Frontal cortex (tissue), 4 donors: ENCODE measurements at places on chromosomes 11 and 22.

- DNase-seq = peak; percentile 56
Observed at GRCh38 chr22:39690881-39691605, 120.5 kb downstream of the CACNA1I start.

GRCh38 chr22:38017272-38017920 lies 33.0 kb upstream of the SOX10 start:
- DNase-seq = peak; percentile 69

DNA sequence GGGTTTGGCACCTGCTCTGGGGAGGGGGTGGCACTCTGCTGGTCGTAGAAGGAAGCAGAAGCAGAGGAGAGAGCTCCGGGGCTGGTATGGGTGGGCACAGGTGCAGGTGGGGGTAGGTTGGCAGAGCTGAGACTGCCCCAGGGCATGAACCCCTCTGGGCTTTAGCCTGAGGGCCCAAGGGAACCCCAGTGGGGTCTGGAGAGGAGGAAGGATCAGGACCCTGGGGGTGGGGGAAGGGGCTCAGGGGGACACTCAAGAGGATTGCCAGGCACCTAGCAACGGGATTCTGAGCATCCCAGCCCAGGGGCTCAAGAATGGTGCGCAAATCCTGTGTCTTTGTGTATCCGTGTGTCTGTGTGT lies 6.3 kb downstream of the ALDH3B2 start:
- no peak for DNase-seq

GRCh38 chr11:72114570-72114969 lies 2.1 kb upstream of the ANAPC15 start:
- no peak for DNase-seq

DNA sequence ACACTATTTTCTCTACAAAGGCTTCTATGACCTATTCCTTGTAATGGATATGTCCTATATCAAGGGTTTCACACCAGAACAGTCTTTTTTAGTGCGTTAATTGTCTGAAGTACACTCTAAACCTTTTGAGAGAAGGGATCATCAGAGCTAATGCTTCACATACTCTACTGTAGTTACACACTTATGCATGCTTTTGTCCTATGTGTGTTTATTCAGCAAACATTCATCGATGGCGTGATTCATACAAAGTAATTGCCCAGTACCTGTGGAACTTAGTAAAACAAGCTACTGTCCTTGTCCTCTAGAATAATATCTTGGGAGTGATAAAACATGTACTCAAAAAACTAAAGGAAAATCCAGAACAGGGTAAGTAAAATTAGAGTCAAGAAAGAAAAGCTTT lies 139.2 kb downstream of the GUCY1A2 start:
- no peak for DNase-seq

DNA sequence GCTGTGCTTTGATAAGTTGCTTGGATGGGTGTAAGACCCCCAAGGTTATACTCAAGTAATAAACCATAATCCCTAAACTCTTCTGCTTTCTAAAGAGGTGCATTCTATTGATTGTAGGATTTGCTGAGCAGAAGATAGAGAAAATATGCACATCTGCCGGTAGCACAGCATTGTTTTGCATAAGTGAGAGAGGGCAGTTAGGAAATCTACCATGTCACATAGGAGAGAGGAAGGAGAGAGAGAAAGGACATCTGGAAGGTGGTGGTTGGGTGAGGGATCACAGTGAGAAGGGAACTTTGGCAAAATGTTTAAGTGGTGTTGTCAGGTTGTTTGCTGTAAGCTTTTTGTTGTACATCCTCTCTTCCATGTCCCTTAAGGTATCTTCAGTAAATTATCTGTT lies 73.6 kb upstream of the BDNF start:
- DNase-seq = no peak

DNA sequence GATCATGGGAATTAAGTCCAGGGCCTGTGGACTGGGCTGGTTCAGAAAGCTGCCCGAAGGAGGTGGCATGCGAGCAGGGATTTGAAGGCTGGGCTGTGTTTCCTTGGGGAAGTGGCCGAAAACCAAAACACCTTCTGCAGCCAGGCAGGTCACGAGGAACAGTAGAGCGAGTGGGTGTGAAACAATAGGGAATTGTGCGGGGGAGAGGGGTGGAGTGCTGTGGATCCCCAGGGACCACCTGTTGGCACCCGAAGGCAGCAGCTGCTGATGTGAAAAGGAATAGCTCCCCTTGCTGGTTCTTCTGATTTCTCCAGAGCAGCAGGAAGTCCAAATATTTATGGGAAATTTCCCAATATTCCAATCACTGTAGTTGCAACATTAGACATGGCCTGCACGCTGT lies 24.6 kb downstream of the TP53I11 start:
- no peak for DNase-seq

DNA sequence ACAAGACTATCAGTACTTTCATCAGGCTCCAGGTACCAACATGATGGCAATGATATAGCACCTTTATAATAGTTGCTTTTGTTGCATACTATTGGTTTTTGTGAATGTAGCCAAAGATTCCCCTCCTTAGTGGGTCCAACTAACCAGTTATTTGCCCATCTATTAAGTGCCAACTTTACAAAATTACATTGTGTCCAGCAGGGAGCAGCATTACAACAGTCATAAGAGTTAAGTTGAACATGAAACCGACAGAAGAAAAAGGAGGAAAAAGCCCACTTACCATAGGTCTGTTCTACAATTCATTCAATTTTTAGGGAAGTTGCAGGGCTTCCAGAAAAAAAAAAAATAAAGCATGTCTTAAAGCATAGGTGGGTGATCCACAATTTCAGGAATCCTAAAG lies 21.6 kb downstream of the IMMP1L start:
- no peak for DNase-seq

DNA sequence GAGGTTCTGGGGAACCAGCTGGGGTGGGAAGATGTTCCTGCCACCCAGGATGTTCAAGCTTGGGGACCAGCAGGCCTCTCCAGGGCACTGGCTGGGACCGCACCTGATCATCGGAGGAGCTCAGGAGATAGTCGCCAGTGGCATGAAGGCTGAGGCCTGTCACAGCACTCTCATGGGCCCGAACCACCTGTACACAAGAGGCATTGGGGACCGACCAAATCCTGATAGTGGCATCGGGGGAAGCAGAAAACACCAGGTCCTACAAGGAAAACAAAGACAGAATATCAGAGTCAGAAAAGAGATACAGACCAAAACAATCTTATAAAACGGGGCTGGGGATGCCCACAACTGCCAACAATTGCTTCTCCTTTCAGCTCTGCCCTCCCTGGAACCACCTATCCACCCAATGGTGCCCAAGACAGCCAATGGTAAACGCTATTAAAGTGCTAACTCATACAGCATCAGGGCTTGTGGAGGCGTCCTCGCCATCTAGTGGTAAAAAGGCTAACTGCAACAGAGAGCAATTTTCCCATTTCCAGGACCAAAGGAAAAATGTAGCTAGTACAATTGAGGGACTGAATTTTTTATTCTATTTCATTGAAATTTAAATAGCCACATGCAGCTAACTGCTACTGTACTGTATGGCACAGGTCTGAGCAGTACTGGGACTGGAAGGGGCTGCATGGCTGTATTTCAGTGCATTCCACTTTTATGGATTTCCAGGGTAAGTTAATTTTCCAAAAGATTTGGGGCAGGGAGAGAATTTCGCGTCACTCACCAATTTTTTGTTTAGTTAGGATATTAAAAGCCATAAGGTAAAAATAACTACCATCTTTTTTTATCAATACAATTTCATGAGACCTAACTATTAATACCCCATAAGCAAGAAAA lies 7.1 kb downstream of the PRPF19 start:
- no peak for DNase-seq

DNA sequence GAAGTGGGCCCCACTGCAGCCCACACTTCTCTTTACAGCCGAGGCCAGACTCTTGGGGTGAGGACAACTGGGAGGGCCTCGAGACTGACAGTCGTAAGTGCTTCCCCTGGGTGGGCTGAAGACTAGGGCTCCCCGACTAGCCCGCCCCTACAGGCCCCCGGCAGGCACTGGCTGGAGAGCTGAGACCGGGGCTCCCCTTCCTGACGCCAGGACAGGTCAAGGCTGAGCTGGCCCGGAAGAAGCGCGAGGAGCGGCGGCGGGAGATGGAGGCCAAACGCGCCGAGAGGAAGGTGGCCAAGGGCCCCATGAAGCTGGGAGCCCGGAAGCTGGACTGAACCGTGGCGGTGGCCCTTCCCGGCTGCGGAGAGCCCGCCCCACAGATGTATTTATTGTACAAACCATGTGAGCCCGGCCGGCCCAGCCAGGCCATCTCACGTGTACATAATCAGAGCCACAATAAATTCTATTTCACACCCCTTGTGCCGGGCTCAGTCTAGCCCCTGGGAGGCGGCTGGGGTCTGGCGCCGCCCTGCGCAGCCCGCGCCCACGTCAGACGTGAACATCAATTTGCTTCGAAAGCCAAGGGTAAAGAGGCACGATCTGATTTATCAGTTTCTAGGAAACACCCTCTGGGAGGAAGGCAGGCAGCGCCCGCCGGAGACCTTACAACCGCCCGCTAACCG lies 13.5 kb downstream of the SCYL1 start:
- DNase-seq = no peak

DNA sequence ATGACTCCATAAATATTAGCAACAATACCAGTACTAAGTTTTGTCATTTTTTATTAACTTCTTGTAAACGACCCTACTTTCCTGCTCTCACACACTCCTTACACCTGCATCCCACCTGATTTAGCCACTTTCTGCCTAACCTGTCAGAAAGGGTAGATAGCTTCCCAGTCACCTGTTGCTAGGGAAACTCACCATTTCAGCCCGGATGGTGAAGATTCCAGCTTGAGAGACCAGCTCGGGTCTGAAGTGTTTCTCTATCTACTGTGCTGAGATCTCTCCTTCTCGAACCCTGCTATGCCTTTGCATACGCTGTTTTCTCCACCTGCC lies at the start of gene PARVG:
TSS of gene PARVG (plus strand) at position 220 of the 327 bp plus-strand sequence. CDS start 2,405 bp downstream, outside the sequence.
- no peak for DNase-seq

GRCh38 chr22:20021196-20022181 lies 579 bp downstream of the TANGO2 start:
- peak; percentile 62 for DNase-seq

- no peak for DNase-seq
Observed at GRCh38 chr11:125170001-125170509, 5.5 kb downstream of the PKNOX2 start.

DNA sequence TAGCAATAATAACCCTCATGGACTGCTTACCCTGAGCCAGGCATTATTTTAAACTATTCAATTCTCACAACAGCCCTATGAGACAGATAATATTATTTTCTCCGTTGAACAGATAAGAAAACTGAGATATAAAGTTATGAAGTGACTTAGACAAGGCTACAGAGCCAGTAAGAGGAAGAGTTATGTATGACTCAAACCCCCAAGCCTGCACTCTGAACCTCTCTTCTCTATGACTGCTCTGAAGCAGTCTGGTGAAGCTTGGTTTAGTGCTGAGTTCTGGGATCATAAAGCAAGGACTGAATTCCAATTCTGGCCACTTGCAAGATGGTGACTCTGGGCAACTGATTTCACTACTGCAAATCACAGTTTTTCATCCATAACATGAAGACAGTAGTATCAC lies 34.5 kb downstream of the TNKS1BP1 start:
- DNase-seq = no peak

- no peak for DNase-seq
Observed at GRCh38 chr11:61512435-61512834, 3.9 kb downstream of the LRRC10B start.

DNA sequence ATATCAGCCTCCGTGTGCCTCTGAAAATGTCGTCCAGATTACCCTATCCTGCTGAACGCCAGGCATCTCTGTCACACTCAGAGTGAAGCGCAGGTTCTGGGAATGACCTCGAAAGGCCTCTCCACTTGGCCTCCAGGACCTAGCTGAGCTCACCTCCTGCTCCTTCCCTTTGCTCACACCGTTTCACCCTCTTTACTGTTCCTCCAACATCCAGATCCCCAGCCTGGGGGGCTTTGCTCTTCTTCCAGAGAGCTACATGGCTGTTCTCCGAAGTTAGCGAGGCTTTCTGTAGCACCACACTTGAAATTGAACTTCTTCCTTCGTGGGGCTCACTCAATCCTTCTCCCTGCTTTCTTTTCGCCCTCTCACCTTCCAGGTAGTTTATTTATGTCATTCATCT lies 27.9 kb downstream of the GLB1L2 start:
- DNase-seq = no peak

DNA sequence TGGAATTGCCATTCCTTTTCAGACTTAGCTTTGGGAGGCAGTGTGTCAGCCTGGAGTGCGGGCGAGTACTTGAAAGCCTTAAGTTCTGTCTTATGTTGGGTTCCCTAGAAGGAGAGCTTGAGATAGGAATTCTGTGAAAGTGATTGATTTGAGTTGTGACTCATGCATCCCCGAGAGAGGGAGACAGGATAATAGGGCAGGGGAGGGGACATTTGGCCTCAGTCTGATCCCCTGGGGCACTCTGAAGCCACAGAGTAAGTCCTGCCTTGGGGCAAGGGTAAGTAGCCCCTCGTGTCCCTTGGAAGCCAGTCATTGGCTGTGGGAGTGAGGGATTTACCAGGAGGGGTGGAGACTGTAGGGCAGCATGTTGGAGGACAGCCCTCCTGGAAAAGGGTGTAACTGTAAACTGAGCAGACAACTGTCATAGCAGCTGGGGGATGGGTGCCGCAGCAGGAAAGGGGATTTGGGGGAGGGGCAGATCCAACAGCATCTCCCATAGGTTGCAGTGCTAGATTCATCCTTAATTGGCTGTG lies 44.0 kb downstream of the KIAA1671 start:
- no peak for DNase-seq

DNA sequence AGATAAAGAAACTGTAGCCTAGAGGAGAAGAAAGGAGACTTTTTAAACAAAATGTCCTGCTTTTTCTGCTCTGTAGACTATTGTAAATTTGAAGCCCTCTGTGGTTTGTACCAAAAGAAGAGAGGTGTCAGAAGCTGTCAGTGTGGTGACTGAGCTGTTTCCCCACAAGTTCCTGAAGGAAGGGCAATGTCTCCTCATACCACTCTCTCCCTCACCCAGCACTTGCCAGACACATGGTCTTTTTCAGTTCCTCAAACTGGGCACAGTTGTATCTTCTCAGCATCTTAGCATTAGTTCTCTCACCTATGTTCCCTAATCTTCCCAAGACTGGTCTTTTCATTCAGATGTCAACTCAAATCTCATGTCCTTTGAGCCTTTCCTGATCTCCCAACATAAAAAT lies 4.3 kb downstream of the BCO2 start:
- DNase-seq = no peak

GRCh38 chr11:13635804-13636203 lies 32.7 kb upstream of the FAR1 start:
- DNase-seq = no peak
